ENCODE measurements at places on chromosomes 13 and 19.

DNA sequence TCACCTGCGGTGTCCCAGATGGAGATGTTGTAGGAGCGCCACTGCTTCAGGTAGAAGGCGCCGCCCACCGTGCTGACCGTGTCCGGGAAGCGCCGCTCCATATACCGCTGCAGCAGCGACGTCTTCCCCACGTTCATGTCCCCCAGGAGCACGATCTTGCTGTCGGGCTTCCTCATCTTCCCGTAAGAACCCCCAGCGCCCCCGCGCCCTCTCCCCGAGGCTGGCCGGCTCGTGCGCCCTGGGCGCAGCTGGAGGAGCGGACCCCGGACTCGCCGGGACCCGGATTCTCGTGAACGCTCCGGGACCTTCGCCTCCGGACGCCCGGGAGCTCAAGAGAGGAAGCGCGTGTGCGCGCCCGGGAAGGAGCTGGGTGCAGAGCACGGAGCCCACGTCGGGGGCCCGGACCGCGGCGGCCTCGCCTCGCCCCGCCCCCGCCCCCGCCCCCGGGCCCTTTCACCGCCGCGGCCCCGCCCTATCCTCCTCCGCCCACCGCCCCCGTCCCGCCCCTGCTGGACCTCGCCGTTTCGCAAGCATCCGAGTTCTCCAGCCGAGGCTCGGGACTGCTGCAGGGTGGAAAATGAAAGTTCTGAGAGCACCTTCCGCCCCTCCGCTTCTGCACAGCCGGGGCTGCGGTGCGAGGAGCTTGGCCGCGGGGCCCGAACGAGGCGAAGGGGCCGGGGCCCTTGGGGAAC lies at the start of gene RAB20:
RAB20 (minus strand) TSS at position 379 of the 692 bp plus-strand sequence; CDS start at position 176, 203 bp downstream.
- H3K4me3 ChIP-seq = peak within 1 kb of the TSS; percentile 49
- H3K27ac ChIP-seq = no peak within 1 kb of the TSS
- H3K36me3 ChIP-seq = no peaks in the 10 kb centered on the region
- peaks cover 6% of the 10 kb centered on the region for H3K4me1 ChIP-seq
- peak; percentile 56 for DNase-seq

DNA sequence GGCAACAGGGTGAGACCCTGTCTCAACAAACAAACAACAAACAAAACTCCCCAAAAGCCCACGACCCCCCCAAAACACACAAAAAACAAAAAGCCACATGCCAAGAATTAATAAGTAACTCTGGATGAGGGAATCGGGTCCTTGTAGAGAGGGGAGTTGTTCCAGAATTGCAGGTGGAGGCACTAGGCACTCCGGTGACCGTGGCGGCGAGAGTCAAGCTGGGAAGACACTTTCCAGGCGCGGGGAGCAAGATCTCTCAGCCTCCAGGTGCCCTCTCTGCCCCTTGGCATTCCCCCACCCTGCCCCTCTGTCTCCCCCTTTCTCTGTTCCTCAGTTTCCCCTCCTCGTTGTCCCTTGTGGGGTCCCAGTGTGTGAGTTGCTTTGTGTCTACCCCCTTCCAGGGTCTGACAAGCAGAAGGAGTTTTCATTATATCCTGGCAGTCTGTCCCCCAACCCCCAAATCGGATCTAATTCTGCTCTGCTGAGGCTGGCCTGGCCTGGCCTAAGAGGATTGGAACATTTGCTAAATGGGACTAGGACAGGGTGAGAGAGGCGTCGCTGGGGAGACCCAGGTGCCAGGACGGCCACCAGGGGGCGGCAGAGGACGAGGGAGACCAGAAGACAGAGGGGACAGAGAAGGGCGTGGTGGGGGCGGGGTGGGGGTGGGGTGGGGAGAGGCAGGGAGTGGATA lies 8.3 kb upstream of the CRX start:
- no peaks in the 10 kb centered on the region for H3K27me3 ChIP-seq
- no peak overlapping the region for H3K27ac ChIP-seq
- no peaks in the 10 kb centered on the region for H3K36me3 ChIP-seq
- H3K4me1 ChIP-seq = no peaks in the 10 kb centered on the region
- no peak overlapping the region for H3K4me3 ChIP-seq
- DNase-seq = peak; percentile 77

GRCh38 chr19:737591-738093 lies 13.3 kb upstream of the MISP start:
- no peak overlapping the region for H3K4me3 ChIP-seq
- H3K27ac ChIP-seq = no peak overlapping the region
- DNase-seq = no peak
- H3K27me3 ChIP-seq = no peaks in the 10 kb centered on the region
- no peaks in the 10 kb centered on the region for H3K4me1 ChIP-seq

DNA sequence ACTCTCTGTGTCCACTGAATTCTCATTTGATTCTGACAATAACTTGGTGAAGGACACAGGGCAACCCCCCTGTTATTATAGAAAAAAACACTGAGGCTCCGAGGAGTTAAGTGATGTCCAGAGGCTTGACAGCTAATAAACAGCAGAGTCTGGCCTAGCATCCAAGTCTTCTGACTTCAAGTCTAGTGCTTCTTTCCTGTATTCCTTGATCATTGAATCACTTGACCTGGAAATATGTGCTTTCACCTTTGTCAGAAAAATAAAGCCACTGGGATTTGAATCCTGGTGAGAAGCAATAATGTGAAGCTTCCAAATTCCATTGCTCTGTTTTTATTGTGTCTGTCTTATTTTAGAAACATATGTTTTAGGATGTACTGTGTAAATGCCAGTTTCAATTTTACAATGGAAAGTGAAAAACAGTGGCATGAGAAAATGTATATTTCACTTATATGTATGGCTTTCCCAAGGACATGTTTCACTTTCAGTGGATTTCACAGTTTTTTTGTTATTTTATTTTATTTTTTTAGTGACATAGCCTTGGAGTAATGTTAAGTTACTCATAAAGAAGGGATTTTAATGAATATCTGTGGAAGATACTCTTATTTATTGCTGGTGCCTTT lies 190.2 kb downstream of the GPC6 start:
- no peak overlapping the region for H3K4me3 ChIP-seq
- H3K27me3 ChIP-seq = no peaks in the 10 kb centered on the region
- no peak for DNase-seq
- no peaks in the 10 kb centered on the region for H3K36me3 ChIP-seq
- no peak overlapping the region for H3K27ac ChIP-seq

DNA sequence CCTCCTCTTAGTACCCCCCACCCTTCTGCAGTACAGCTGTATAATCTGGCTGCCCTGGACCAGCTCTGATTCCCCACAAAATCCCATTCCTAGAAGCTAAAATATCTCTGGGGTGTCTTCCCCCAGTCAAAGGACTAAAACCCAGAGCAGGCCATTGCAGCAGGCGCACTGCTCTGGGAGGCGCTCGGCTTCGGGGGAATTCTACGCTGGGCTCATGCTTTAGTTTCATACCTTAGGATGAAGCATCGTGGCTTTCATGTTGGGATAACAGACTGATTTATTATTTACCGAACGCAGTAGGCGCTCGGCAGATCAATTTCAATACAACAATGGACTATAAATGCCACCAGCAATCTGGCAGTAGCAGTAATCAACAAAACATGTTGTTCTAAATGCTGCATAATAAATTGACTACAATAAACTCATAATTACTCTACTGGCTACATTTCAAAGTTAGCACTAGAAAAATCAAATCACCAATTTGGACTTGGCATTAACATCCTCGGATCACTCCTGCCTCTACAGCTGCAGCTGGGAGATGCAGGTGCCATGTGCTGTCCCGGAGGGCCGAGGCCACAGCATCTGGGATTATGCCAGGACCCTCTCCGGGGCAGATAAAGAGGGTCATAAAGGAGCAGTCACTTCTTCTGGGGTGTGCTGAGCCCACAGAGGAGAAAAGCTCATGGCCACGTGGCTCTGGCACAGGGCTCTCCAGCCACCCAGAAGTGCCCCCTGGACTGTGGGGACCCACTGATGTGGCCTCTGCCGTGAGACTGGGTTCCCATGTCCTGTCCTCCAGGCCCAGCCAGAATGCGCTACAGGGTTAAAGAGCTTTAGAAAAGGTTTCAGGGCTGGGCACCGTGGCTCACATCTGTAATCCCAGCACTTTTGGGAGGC lies 35.3 kb downstream of the CEBPG start:
- H3K27me3 ChIP-seq = no peaks in the 10 kb centered on the region
- H3K36me3 ChIP-seq = no peaks in the 10 kb centered on the region
- H3K27ac ChIP-seq = no peak overlapping the region
- DNase-seq = no peak
- H3K4me1 ChIP-seq = peaks cover 2% of the 10 kb centered on the region
- no peak overlapping the region for H3K4me3 ChIP-seq

- no peak overlapping the region for H3K4me3 ChIP-seq
- H3K27me3 ChIP-seq = no peaks in the 10 kb centered on the region
- H3K36me3 ChIP-seq = no peaks in the 10 kb centered on the region
- no peak overlapping the region for H3K27ac ChIP-seq
- H3K4me1 ChIP-seq = peaks cover 3% of the 10 kb centered on the region
Measured at GRCh38 chr13:41492432-41493260, 35.3 kb downstream of the RGCC start.

DNA sequence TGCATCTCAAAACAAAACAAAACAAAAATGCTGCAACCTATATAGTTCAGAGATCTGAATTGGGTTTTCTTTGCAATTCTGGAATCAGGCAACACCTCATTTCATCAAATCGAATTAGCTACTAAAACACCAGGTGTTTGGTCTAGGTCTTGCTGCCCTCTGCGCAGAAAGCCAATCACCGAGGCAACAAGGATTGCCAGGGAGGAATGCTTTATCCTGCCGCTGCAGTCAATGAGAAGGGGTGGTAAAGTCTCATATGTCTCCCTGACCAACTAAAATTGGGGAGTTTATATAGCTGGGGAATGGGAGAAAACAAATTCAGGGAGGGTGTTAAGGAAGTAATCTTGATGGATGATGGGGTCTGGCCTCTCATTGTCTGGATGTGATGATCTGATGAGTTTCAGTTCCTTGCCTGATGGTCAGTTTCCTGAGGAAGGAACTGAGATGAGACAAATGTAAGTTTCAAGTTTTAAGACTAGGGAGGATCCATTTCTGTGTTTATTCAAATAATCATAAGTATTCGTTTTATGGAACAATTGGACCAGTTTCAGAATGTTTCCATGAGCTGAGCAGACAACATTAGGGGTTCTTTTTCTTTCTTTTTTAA lies 5.0 kb upstream of the YJU2 start:
- H3K4me3 ChIP-seq = no peak overlapping the region
- no peaks in the 10 kb centered on the region for H3K36me3 ChIP-seq
- H3K27ac ChIP-seq = no peak overlapping the region
- peaks cover 3% of the 10 kb centered on the region for H3K4me1 ChIP-seq

GRCh38 chr13:94666065-94666464 lies 46.3 kb downstream of the SOX21 start:
- no peak for DNase-seq
- no peaks in the 10 kb centered on the region for H3K36me3 ChIP-seq
- no peaks in the 10 kb centered on the region for H3K27me3 ChIP-seq
- no peak overlapping the region for H3K4me3 ChIP-seq

DNA sequence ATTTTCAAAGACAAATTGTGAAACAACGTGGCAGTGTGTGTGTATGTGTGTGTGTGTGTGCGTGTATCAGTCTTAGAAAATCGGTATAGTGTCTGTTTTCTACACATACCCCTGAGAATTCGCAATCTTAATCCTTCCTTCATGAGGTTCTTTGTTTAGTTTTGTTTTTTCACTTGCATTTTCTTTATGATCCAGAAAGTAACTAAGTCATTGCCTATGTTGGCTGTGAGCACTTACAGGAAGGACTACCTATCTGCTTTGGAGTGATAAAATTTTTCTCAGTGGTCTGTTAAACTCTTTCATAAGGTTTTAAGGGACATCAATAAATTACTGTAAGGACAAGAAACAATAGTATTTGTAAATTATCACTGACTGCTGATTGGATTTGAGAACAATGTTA lies 1587.1 kb downstream of the PCDH9 start:
- H3K4me3 ChIP-seq = no peak overlapping the region
- no peaks in the 10 kb centered on the region for H3K4me1 ChIP-seq
- H3K27me3 ChIP-seq = no peaks in the 10 kb centered on the region
- H3K36me3 ChIP-seq = no peaks in the 10 kb centered on the region

- no peaks in the 10 kb centered on the region for H3K36me3 ChIP-seq
- DNase-seq = no peak
Measured at GRCh38 chr19:20879501-20879900, 43.5 kb upstream of the ZNF85 start.

DNA sequence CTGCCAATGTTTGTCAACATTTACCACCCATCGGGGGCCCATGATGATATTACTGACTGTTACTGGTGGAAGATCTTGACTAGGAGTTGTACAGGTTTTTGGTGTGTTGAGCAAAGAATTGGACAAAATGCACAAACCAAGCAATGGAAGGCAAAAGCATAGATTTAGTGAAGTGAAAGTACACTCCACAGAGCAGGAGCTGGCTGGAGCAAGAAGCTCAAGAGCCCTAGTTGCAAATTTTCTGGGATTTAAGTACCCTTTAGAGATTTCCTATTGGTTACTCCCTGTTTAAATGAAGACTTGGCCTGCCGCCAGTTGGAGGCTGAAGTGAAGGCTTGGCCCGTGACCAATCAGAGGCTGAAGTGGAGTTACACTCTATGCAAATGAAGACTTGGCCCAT lies 128.6 kb upstream of the KL start:
- H3K4me1 ChIP-seq = no peaks in the 10 kb centered on the region
- H3K27me3 ChIP-seq = no peaks in the 10 kb centered on the region
- DNase-seq = no peak

Data from neuronal stem cell (in vitro differentiated cells).